Activated B cell treated with CpG ODN at 0.5 μM for 24 hours (primary cell): ENCODE measurements at places on chromosomes 13 and 19.

- DNase-seq: peak; percentile 60
These were observed 19.2 kb upstream of the ERCC1 start for GRCh38 chr19:45442778-45443461.

DNA sequence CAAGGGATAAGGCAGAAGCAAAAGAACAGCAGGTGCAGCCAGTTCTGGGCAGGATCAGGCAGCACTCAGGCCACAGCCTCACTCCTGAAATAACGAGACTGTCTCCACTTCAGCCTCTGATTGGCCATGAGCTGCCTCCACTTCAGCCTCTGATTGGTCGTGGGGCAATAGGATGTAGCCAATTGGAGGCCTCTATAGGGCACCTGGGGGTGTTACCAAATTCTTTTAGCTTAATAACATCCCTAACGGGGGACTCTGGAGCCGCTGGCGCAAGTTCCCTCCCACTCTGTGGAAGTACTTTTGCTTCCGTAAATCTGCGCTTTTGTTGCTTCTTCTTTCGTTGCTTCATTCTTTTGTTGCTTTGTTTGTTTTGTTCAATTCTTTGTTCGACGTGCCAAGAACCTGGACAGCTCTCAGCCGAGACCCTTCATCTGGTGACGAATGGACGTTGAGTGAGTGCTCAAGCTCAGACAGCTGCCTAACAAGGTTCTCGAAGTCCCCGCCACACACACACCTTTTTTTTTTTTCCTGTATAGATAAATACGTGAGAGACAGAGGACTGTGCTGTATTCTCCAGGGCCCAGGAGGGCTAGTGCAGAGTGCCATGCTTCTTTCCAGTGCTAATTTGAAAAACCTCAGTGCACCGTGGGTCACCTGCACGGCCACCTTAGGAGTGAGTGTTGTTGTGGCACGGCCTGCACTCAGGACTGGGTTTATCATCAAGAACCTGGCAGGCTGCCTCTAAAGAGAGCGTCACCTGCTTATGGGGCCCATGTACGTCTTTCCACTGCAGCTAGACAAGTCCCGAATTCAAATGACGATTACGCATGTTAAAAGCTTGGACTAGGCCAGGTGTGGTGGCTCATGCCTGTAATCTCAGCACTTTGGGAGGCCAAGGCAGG lies 32.0 kb upstream of the TUBGCP3 start:
- no peak for DNase-seq

DNA sequence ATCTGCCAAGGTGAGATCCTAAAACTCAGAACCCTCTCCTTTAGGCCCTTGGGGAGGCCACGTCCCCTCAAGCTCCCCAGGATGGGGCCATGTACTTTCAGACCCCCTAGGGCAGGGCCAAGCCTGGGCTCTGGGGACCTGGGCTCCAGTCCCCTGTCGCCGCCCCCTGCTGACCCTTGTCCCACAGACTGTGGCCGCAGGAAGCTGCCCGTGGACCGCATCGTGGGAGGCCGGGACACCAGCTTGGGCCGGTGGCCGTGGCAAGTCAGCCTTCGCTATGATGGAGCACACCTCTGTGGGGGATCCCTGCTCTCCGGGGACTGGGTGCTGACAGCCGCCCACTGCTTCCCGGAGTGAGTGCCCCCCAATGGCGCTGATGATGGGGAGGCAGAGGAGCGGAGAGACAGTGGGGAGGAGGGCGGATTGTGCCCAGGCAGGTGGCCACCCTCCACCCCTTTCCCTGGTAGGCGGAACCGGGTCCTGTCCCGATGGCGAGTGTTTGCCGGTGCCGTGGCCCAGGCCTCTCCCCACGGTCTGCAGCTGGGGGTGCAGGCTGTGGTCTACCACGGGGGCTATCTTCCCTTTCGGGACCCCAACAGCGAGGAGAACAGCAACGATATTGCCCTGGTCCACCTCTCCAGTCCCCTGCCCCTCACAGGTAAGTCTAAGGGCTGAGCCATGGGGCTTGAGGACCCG lies 18.8 kb downstream of the HPN start:
- no peak for DNase-seq

DNA sequence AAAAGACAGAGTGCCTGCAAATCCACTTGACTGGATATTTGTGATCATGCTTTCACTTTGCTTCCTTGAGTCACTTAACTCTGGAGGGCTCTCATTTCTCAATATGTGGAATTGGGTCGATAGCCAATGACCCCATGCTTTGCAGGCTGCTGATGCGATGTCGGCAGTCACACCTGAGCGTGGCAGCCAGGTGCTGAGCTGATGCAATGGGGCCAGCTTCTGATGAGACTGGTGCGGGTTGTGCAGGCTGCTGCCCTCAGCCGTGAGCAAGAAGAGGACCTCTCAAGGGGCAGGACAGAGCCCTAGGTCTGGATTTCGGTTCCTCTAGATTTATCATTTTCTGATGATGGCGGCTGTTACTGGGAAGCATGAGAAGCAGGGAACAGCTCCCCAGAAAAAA lies 334.1 kb downstream of the TEX29 start:
- DNase-seq: no peak

- DNase-seq: no peak
These were observed 810 bp upstream of the NFKBID start for GRCh38 chr19:35901055-35901644.

DNA sequence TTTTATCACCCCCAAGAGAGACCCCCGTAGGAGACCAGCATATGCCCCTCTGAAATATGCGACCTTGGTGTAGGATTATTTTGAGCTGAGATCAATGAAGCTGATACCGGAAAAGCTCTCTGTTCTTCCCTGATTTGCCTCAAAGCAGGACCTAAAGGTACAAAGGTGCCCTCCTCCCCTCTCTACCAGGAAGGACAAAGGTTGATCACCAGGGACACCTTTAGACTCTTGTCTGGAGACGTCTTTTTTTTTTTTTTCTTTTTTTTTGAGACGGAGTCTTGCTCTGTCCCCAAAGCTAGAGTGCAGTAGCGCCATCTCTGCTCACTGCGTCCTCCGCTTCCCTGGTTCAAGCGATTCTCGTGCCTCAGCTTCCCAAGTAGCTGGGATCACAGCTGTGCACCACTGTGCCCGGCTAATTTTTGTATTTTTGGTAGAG lies 792 bp upstream of the PEX11G start:
- DNase-seq: no peak

GRCh38 chr13:100707818-100708740 lies 33.5 kb upstream of the TMTC4 start:
- DNase-seq: no peak

- peak; percentile 41 for DNase-seq
These were observed 5.3 kb upstream of the PROZ start for GRCh38 chr13:113152984-113153809.

DNA sequence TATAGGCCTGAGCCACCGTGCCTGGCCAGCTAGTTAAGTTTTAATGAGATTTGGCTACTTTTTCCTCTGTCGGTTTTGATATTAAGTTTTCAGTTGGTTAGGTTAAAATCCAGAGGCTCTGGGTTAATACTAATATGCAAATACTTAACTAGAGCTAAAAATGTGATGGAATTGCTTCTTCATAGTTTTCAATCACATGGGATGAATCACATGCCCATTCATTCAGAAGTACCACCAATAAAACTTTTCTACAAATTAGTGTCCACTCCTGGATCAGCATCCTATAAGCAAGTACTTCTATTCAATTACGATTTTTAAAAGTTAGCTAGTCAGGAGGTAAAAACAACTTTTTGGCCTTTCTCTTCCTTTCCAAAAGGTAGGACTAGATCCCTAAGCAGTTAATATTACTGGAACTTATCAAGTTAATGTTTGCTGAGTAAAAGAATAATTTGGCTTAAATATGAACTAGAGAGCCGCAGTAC lies 4.3 kb downstream of the SLC25A30 start:
- no peak for DNase-seq

GRCh38 chr13:45768656-45769479 lies 66.7 kb downstream of the CBY2 start:
- no peak for DNase-seq

DNA sequence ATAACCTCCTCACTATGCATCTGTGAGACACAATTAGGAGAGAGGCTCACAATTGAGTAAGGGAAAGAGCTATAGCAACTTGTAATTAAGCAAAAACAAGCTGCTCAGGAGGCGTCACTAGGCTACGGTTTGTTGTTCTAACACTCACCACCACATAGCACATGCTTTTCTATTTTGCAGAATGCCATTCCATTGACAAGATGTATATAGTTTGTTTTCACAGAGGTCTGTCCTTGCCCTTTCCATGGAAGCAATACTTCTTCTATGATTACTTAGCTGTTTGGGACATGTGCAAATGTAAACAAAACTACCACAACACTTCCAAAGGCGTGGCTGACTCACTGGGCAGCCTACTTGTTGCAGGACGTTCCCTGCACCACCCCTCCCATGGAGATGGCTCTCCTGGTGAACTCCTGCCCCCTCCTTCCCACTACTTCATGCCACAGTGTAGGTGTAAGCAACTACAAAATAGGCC lies 33.9 kb upstream of the FAM216B start:
- no peak for DNase-seq

- no peak for DNase-seq
These were observed 2.2 kb downstream of the FLT1 start for GRCh38 chr13:28492569-28493367.

- no peak for DNase-seq
These were observed 67.8 kb upstream of the CSNK1A1L start for GRCh38 chr13:37173214-37173613.

GRCh38 chr19:38666663-38667511 lies 19.4 kb downstream of the ACTN4 start:
- no peak for DNase-seq

DNA sequence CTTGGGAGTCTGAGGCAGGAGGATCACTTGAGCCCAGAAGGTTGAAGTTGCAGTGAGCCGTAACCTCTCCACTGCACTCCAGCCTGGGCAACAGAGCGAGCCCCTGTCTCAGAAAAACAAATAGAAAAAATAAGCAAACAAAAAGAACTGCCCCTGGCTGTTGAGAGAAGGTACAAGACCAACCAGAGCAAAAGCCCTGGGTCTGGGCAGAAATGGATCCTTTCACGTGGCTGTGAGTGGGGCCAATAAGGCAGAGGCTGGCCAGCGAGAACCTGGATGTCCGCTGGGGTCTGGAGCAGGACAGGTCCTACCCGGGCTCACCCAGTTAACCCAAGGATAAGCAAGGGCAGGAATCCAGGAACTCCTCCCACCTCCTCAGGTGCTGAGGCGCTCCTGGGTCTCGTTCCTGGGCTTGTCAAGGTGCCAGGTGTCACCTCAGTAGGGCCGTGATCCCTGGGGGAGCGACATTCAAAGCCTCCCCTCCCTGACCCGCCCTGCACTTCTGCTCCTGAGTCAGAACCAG lies 4.7 kb upstream of the SLC5A5 start:
- DNase-seq: no peak

- no peak for DNase-seq
These were observed 135.0 kb downstream of the URI1 start for GRCh38 chr19:30076751-30077670.

DNA sequence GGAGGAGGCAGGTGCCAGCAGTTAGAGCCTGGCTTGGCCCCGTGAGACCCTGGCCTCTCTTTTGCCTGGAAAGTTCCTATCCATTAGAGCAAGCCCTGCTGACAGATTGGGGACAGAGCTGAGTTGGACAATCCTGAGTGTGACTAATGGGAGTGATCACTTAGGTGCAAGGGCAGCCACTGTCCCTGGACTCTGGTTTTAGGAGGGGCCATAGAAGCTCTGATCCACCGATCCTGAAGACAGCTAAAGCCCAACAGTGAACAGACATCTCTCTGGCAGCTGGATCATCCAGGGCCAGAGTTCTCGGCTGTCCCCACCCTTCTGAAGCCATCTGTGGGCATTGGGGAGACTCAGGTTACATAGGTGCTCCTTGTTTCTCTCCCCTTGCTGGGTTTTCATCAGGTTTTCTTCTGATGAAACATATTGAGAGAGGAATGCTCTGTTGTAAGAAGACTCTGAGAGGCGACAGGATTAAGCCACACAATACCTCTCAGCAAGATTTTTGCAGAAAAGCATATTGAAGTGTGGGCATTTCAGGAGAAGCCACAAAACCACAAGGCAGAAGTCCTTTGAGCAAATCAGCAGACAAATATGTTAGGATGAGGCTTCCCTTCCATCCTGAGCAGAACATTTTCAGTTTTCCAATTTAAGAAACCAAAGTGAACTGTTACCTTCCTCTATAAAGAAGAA lies 288.0 kb upstream of the MAB21L1 start:
- no peak for DNase-seq

DNA sequence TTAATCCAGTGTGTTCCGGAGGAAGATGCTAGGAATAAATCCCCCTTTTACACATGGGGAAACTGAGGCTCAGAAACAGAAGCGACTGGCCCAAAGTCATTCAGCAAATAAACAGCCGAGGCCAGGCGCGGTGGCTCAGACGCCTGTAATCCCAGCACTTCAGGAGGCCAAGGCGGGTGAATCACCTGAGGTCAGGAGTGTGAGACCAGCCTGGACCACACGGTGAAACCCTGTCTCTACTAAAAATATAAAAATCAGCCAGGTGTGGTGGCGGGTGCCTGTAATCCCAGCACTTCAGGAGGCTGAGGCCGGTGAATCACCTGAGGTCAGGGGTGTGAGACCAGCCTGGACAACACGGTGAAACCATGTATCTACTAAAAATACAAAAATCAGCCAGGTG lies 11.6 kb upstream of the PLIN3 start:
- no peak for DNase-seq

DNA sequence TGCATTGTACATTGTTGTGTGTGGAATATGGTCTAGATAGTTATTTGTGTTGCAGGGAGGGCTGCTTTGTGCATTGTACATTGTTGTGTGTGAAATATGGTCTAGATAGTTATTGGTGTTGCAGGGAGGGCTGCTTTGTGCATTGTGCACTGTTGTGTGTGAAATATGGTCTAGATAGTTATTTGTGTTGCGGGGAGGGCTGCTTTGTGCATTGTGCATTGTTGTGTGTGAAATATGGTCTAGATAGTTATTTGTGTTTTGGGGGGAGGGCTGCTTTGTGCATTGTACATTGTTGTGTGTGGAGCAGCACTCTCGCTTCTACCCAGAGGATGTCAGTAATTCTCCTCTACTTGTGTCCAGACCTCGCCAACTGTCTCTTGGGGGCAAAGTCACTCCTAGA lies 36.3 kb upstream of the ZNF835 start:
- DNase-seq: no peak

DNA sequence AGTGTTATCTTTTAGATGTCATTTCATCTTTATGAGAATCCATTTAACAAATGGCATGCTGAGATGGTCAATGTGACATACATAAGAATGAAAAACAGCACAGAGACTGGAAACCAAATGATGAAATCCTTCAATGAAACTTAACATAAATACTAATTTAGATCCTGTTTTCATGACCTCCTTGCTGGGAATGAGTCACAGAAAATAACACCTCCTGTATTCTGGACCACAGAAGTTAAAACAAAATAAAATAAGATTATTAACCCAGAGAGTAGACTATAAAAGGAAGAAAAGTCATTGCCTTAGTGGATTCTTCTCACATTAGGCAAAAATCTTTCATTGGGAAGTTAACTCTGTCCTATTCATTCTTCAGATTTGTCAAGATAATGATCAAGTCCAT lies 1.6 kb downstream of the DIAPH3 start:
- DNase-seq: no peak

DNA sequence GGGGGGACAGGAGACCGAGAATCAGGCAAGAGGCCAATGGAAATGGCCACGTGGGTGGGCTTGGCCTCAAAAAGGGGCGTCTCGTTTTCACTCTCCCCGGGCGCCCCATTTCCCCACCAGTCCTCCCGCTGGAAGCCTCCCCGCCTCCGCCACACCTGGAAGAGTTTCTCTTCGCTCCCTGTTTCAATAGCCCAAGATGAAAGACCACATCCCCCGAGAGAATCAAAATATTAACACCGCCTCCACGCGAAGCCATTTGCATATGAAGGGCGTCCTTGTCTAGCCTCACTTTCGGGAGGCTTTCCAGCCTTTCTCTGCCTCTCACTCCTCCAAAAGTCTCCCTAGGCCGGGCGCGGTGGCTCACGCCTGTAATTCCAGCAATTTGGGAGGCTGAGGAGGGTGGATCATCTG lies 691 bp upstream of the OLFM2 start:
- no peak for DNase-seq

GRCh38 chr13:19587635-19588300 lies 26.4 kb upstream of the TPTE2 start:
- DNase-seq: no peak
